Lung (tissue), 17 donors: ENCODE measurements at places on chromosomes 7 and 10. TPM values are rescaled to one million over a fixed set of nuclear protein-coding genes. Genes with fewer than 3 reads are reported as not detected.

The ENKUR gene
- total RNA-seq: 17.8 TPM

The MMP21 gene
- 0.21 TPM for total RNA-seq

The NPFFR1 gene
- 0.12 TPM for total RNA-seq

The TBX20 gene
- 0.80 TPM for total RNA-seq

The CALML3 gene
- 0.11 TPM for total RNA-seq

The GIMAP5 gene
- 27.3 TPM for total RNA-seq

The WASHC2A gene
- total RNA-seq: 58.3 TPM

The HABP2 gene
- 1.2 TPM for total RNA-seq

The CPN1 gene
- total RNA-seq: not detected

The PAPOLB gene
- total RNA-seq: 1.9 TPM

The HOXA5 gene
- 20.9 TPM for total RNA-seq

DNA sequence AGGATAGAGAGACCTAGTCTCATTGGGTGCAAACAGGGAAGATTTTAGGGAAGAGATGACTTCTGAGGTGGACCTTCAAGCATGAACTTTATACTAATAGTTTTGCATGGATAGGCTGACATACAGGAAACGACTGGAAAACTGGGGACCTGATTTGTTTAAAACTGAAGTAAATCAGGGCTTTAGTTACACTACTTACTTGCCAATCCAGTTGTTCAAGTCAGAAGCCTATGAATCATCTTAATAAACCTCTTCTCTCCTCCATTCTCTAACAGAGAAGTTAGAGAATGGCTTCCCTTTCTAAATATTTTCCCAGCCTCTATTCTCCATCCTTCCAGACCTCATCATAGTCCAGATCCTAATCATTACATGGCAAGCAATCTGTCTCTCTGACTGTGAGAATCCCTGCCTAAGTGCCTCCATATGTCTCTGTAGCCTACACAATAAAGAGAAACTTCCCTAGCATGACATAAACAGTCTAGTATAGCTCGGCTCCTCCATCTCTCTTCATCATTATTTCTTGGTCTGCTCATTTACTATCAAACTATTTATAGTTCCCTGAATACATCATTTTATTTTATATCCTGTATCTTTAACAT is 55.8 kb downstream of the PRKG1 start:
- DNase-seq: no peak

GRCh38 chr7:94949532-94949931 is 42.1 kb downstream of the PPP1R9A start:
- no peak for DNase-seq

- no peak for DNase-seq
Measured at GRCh38 chr10:30075481-30075880, 16.1 kb upstream of the JCAD start.

DNA sequence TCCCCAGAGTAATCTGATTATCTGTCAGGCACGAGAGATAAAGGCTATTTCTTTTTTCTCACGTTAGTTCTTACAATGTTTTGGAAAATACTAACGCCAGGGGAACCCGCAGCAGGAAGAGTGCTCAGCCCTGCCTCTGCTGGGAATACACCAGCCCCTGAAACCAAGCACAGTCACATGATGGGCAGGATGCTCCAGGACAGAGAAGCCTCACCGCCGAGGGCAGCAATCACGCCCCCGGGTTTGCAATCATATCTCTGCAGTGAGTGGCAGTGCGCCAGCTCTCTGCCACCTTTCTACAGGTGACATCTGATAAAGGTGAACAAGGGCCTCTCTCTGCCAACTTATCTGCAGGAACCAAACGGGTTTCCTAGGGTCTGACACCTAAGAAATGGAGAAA is 39.8 kb downstream of the BRI3 start:
- no peak for DNase-seq

GRCh38 chr10:110437351-110437605 is 60.4 kb upstream of the DUSP5 start:
- DNase-seq: no peak

DNA sequence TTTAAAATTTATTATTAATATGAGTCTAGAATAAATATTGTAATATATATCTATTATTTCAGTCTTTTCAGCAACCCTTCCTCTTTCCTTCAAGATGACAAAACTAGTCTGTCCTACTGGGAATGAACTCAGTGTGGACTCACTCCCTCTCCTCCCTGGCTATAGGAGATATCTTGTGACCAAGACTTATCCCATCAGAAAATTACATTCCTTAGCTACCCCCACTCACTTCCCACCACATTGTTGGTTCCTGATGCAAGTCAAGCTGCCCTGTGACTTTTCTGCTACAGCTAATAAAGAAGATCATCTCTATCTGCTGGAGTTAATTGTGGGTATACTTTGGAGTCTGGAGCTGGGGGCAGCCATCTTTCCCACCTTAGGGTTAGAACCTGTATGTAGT is 28.0 kb upstream of the MCU start:
- no peak for DNase-seq

GRCh38 chr7:38674513-38674912 is 43.3 kb upstream of the AMPH start:
- no peak for DNase-seq

GRCh38 chr10:23283680-23284079 is 60.9 kb downstream of the C10orf67 start:
- no peak for DNase-seq

DNA sequence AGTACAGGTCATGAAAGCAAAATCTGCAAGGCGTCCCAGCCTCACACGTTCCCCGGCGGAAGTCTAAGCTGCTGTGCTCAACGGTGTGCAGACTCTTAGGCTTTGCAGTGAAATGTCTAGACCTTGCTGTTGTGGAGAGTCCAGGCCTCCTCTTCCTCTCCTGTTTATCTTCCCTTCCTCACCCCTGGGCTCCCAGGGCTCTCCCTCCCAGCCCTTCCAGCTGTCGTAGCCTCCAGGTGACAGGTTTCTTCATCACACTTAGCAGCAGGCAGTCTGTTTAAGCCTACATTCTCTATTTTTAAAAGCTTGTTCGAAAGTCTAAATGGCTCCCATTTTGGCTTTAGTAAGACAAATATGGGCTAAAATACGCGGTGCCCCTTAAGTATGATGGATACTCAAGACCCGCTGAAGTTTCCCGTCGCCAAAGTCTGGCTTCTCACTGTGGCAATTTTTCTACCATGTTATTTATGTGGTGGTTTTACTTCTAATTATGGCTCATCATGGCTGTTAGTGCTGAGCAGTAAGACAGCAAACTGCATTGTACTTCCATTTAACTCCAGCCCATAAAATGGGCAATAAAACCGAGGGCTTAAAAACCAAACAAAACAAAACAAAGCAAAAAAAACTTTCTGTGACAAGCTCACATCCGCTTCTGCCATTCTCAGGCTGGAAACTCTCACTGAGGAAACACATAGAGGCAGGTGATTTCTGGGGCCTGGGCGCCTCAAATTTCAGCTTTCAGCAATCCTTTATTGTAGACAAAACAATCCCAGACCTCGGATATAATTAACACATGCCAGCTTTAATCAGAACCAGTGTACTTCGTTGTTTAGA is 243.2 kb downstream of the SNX10 start:
- no peak for DNase-seq

GRCh38 chr10:44060719-44061118 is 324.2 kb downstream of the CXCL12 start:
- DNase-seq: no peak

- DNase-seq: no peak
Measured at GRCh38 chr7:94127026-94127425, 122.9 kb upstream of the BET1 start.

DNA sequence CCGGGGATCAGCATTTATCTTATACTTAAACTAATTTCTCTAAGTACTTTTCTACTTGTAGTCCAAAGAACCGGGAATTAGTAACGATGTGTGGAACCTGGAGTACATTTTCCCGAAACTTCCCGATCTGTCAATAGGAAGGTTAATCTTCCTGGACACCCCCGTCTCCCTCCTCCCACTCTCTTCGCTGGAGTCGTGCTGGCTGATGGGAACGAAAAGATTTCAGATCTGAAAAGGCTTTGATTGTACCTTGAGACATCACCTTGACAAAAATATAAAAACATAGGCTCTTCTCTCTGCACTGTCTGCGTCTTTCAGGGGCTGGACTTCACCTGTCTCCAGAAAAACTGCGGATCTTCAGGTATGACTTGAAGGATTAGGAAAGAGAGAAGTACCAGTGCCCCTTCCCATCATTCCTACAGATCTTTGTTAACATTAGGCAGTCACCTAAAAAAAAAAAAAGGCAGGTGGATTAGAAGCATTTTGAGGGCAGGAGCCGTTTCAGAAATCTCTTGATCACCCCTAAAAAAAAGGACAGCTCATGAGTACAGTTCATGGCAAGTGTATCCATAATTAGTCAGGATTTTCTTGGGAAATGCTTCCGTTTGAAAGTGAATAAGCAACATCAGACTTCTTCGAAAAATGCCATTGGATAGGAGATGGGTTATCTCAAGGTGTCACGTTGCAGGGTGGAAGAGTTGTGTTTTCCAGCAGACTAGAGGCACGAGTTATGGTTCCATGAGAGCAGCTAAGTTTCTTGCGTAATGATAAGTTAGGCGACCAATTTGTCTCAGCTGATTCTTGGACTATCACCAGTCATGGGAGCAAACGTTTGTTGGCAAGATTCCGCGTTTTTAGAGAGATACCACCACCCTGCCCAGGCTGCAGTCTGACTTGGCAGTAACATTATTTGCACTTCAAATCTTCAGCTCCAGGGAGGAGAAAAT is 7.8 kb upstream of the BAMBI start:
- no peak for DNase-seq

GRCh38 chr10:133327651-133328357 is 8.9 kb downstream of the CALY start:
- DNase-seq: no peak

- DNase-seq: no peak
Measured at GRCh38 chr10:132402781-132403241, 5.8 kb downstream of the PWWP2B start.

- no peak for DNase-seq
Measured at GRCh38 chr7:20220293-20220761, 3.1 kb upstream of the MACC1 start.

- peak; percentile 8 for DNase-seq
Measured at GRCh38 chr7:51356849-51357516, 40.4 kb upstream of the COBL start.

DNA sequence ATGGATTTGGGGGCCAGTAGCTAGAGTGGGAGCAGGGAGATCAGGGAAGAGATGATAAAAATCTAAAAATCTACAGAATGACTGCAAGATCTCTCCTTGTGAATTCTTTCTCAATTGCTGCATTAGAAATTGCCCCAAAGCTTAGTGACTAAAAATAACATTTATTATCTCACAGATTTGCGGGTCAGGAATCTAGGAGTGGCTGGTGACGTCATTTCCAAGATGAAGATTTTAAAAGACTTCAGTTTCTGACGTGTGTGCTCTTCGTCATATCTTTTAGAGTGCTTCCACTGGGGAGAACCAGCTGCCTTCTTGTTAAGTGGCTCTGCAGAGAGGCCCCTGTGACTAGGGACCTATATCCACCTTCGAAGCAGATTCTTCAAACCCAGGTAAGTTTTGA is 112.6 kb downstream of the DGKI start:
- no peak for DNase-seq

DNA sequence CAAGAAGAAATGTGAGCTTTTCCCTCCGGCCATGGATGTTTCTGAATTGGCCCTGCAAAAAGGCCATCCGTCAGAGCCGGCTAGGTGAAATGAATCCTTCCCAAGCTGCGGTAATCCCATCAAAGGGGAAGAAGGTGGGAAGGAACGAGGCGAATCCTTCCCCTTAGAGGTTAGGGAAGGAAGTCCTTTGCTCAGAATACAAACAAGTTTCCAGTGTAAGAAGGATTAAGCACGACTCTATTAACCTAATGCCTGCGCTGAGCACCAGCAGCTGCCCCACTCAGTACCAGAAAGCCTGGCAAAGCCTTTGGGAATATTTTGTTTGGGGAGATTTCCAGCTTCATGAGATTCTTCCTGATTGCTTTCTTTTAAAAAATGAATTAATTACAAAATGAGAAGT is 42.8 kb downstream of the CLRN3 start:
- DNase-seq: no peak

GRCh38 chr10:58385784-58386112 is 538 bp downstream of the TFAM start:
- peak; percentile 37 for DNase-seq

GRCh38 chr10:13891128-13892000 is 304.6 kb downstream of the PRPF18 start:
- DNase-seq: peak; percentile 55

- DNase-seq: no peak
Measured at GRCh38 chr7:158317238-158318205, 270.1 kb downstream of the PTPRN2 start.

- DNase-seq: no peak
Measured at GRCh38 chr10:100008142-100008522, 1.6 kb downstream of the DNMBP start.

- DNase-seq: no peak
Measured at GRCh38 chr10:6136215-6137201, 47.7 kb downstream of the RBM17 start.

GRCh38 chr7:81648716-81649115 is 121.1 kb downstream of the HGF start:
- DNase-seq: no peak

DNA sequence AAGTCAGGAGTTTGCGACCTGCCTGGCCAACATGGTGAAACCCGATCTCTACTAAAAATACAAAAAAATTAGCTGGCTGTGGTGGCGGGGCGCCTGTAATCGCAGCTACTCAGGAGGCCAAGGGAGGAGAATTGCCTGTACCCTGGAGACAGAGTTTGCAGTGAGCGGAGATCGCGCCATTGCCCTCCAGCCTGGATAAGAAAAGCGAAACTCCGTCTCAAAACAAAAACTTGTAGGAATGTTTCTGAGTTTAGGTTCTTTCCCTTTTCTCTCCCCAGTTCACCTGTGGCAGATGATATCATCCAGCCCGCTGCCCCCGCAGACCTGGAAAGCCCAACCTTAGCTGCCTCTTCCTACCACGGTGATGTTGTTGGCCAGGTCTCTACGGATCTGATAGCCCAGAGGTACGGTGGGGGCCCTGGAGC is 138.8 kb upstream of the BTBD16 start:
- no peak for DNase-seq

DNA sequence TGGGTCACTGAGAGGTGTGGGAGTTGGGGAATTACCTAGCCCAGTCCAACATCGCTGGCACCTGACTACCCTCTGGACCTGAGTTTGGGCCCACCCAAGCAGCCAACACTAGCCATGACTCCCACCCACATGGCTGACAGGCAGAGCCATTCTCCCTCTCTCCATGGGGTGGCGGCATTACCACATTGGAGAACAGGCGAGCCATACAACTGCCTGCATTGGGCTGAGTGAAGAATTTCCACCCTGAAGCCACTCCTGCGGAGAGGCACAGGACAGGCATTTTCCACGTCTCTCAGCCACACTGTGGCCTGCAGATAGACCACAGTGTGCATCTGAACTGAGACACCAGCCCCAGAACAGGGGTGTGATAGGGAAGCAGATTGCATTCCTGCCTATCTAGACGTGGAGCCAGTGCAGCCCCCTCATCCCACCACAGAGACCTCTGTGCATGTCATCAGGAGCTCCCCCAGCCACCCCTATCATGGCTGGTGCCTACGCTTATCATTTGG is 58.2 kb upstream of the ANTXRL start:
- peak; percentile 81 for DNase-seq
